Activated CD4-positive, alpha-beta T cell treated with anti-CD3 and anti-CD28 coated beads, Interleukin-2, amount 10 ng/mL, durations not matched to agents 7 days and 5 days (primary cell): ENCODE measurements at places on chromosomes 7 and 10. TPM values are rescaled to one million over a fixed set of nuclear protein-coding genes. Genes with fewer than 3 reads are reported as not detected.

- peaks cover 64% of the 10 kb centered on the region for H3K4me1 ChIP-seq
- peaks cover 1% of the 10 kb centered on the region for H3K36me3 ChIP-seq
- H3K27ac ChIP-seq, result peak overlapping the region; percentile 17
- no peak overlapping the region for H3K4me3 ChIP-seq
- no peaks in the 10 kb centered on the region for H3K27me3 ChIP-seq
- no peak for DNase-seq
Measured at GRCh38 chr7:35728412-35729060, 33.6 kb upstream of the HERPUD2 start.

GRCh38 chr10:73414230-73414945 lies 530 bp upstream of the ANXA7 start:
- no peak for DNase-seq
- peak overlapping the region; percentile 90 for H3K4me3 ChIP-seq
- no peaks in the 10 kb centered on the region for H3K27me3 ChIP-seq
- H3K27ac ChIP-seq, result peak overlapping the region; percentile 85
- peaks cover 19% of the 10 kb centered on the region for H3K36me3 ChIP-seq
- H3K4me1 ChIP-seq, result peaks cover 41% of the 10 kb centered on the region

DNA sequence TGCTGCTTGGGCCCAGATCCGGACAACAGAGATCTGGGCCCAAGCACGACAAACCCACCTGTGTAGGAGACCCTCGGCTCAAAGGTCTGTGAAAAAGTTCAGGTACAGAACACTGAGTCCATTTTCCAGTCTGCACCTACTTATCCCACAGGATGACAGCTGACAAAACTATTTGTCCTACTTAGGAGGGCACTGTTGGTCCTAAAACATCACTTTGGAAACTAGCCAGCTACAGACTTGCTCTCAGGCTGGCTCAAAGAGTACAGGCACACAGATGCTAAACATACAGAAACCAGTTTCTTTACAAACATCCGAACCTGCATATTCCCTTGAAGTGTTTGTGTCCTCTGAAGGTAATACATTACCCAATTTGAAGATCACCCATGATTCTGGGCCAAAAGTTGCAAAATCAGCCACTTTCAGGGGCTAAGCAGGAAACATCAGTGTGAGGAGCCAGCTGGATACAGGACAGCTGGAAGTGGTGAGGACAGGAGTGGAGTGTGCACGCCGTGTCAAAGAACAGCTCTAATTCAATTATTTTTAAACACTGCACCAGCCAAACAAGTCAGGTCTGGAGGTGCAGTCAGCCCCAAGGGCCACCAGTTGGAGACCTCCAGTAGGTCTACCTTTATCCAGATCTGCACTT lies 88.5 kb downstream of the NOC3L start:
- H3K27me3 ChIP-seq, result no peaks in the 10 kb centered on the region
- H3K4me1 ChIP-seq, result no peaks in the 10 kb centered on the region
- no peaks in the 10 kb centered on the region for H3K36me3 ChIP-seq
- no peak for DNase-seq
- no peak overlapping the region for H3K27ac ChIP-seq
- no peak overlapping the region for H3K4me3 ChIP-seq

The TMEM213 gene
- total RNA-seq, result not detected

GRCh38 chr7:52911795-52912194 lies 123.6 kb upstream of the POM121L12 start:
- H3K36me3 ChIP-seq, result no peaks in the 10 kb centered on the region
- no peaks in the 10 kb centered on the region for H3K27me3 ChIP-seq
- H3K27ac ChIP-seq, result no peak overlapping the region
- no peak overlapping the region for H3K4me3 ChIP-seq
- H3K4me1 ChIP-seq, result no peaks in the 10 kb centered on the region
- no peak for DNase-seq

DNA sequence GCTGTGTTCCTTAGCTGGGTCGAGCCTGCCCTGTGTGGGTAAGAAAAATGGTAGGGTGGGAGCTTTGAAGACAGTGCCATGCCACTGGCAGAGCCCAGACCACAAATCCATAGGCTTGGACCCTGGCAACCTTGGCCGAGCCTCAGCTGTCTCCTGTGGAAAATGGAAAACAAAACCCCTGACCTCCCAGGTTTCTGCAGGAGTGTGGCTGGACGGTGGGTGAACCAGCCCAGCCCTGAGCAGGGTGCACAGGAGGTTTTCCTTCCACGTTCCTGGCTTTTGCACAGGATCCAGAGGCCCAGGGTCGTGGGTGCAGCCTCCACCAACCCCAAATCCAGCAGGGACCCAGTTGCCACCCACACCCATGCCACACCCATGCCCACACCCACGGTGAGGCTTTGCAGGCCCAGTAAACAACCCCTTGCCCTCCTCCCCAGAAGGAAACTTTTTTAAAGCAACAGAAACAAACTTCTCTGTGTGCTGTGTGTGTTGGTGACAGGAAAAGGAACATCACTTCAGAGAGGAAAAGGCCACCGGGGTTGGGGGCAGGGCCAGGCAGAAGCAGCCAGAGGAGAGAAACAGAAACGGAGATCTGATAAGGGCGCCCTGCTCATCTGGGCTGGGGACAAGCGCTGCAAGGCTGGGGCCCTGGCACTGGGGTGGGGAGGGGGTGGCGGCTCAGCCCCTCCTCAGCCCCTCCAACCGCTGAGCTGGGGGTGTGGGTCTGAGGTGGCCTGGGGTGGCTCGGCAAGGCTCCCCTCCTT lies 20.7 kb upstream of the ZMIZ1 start:
- H3K36me3 ChIP-seq, result peaks cover 1% of the 10 kb centered on the region
- peak; percentile 88 for DNase-seq
- H3K27me3 ChIP-seq, result no peaks in the 10 kb centered on the region
- H3K4me1 ChIP-seq, result peaks cover 74% of the 10 kb centered on the region
- H3K27ac ChIP-seq, result peak overlapping the region; percentile 97
- peak overlapping the region; percentile 75 for H3K4me3 ChIP-seq

DNA sequence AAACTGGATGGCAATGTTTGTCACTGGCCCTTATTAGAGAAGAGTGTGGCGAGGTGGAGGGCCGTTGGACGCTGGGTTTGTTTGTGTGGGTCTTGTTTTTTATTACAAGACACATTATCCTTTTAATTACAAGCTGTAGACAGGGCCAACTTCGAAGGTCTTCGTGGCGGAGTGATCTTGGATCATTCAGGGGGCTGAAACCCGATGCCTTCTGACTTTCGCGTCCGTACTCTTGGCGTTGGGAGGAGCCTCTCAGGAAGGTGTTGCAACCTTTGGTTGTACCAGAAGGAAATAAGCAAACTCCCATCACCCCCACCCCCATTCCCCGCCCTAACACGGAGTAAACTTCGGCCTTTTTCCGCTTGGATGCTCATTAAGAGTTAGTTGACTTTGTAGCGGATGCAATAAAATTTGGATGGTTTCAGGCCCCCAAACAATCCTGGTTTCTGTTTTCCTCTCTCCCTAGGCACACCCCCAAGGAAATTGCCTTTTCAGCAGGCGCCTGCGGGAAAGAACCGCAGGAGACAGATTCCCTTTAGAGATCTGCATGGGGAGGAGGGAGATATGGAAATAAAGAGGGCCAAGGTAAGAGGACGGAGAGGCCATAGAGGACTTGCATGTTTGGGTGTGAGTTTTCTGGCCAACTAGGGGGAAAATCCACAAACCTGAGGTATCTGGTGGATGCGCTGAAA lies 294.5 kb upstream of the NFE2L3 start:
- H3K4me3 ChIP-seq, result no peak overlapping the region
- DNase-seq, result no peak
- H3K4me1 ChIP-seq, result peaks cover 53% of the 10 kb centered on the region
- peaks cover 12% of the 10 kb centered on the region for H3K36me3 ChIP-seq

The CRCP gene
- 31.4 TPM for total RNA-seq

DNA sequence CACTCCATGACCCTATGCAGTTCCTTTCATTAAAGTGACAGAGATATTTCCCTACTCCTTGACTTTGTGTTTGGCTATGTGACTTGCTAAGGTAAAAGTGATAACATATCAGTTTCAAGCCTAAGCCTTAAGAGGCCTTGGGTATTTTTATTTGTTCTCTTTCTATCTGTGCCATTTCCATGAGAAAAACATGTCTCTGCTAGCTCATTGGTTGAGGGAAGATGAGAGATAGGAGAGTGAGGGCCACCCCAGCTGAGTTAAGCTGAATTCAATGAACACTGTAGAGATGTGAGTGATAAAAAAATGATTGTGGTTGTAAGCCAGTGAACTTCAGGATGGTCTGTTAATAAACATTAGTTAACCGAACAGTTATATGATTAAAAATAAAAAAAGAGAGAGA lies 13.4 kb downstream of the TASOR2 start:
- no peak overlapping the region for H3K27ac ChIP-seq
- peaks cover 35% of the 10 kb centered on the region for H3K4me1 ChIP-seq
- peaks cover 5% of the 10 kb centered on the region for H3K36me3 ChIP-seq
- H3K4me3 ChIP-seq, result no peak overlapping the region
- DNase-seq, result no peak

The SEMA3E gene
- not detected for total RNA-seq

- H3K36me3 ChIP-seq, result peaks cover 57% of the 10 kb centered on the region
- peak; percentile 75 for DNase-seq
- H3K27me3 ChIP-seq, result no peaks in the 10 kb centered on the region
- H3K4me3 ChIP-seq, result peak overlapping the region; percentile 47
Measured at GRCh38 chr10:62183442-62183841, 85.2 kb downstream of the RTKN2 start.

The CPN1 gene
- total RNA-seq, result not detected

The MORN4 gene
- total RNA-seq, result 1.3 TPM

GRCh38 chr10:86151613-86152012 lies 215.0 kb downstream of the GRID1 start:
- no peaks in the 10 kb centered on the region for H3K36me3 ChIP-seq
- H3K4me1 ChIP-seq, result no peaks in the 10 kb centered on the region
- no peak overlapping the region for H3K27ac ChIP-seq
- no peaks in the 10 kb centered on the region for H3K27me3 ChIP-seq
- no peak for DNase-seq
- H3K4me3 ChIP-seq, result no peak overlapping the region

The CYP3A7 gene
- not detected for total RNA-seq

GRCh38 chr7:32905175-32905662 lies 13.7 kb upstream of the KBTBD2 start:
- no peaks in the 10 kb centered on the region for H3K27me3 ChIP-seq
- peak; percentile 92 for DNase-seq
- H3K36me3 ChIP-seq, result no peaks in the 10 kb centered on the region
- peak overlapping the region; percentile 94 for H3K27ac ChIP-seq
- peaks cover 21% of the 10 kb centered on the region for H3K4me1 ChIP-seq
- H3K4me3 ChIP-seq, result peak overlapping the region; percentile 75

GRCh38 chr7:85119934-85120333 lies 66.9 kb downstream of the SEMA3D start:
- no peak overlapping the region for H3K27ac ChIP-seq
- no peaks in the 10 kb centered on the region for H3K36me3 ChIP-seq
- H3K4me1 ChIP-seq, result no peaks in the 10 kb centered on the region
- H3K27me3 ChIP-seq, result no peaks in the 10 kb centered on the region

DNA sequence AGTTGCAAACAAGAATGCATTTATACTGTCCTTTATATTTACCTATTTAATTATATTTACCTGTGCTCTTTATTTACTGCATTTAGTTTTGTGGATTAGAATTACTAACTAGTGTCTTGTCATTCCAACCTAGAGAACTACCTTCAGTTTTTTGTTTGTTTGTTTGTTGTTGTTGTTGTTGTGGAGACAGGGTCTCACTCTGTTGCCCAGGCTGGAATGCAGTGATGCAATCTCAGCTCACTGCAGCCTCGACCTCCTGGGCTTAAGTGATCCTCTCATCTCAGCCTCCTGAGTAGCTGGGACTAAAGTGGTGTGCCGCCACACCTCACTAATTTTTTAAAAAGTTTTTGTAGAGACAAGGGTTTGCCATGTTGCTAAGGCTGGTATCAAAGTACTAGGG lies 156.4 kb upstream of the AKR1E2 start:
- no peak overlapping the region for H3K4me3 ChIP-seq
- no peaks in the 10 kb centered on the region for H3K4me1 ChIP-seq
- H3K27ac ChIP-seq, result no peak overlapping the region
- peaks cover 23% of the 10 kb centered on the region for H3K27me3 ChIP-seq
- no peak for DNase-seq

DNA sequence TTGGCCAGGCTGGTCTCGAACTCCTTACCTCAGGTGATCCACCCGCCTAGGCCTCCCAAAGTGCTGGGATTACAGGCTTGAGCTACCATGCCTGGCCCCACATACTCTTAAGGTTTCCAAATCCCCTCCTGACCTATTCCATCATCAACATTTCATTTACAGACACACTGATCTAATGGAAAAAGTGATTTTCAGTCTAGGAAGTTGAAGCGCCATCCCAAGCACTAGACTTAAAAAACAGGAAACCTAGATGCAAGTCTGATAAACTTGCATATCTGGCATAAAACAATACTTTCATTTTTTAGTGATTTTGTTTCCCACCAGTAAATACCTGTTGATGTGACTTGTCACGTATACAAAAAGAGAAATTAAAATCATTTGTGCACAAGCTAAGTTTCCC lies 44.0 kb downstream of the DNMBP start:
- H3K27ac ChIP-seq, result no peak overlapping the region
- H3K4me3 ChIP-seq, result no peak overlapping the region
- peaks cover 9% of the 10 kb centered on the region for H3K4me1 ChIP-seq
- H3K36me3 ChIP-seq, result peaks cover 3% of the 10 kb centered on the region

- peak; percentile 36 for DNase-seq
- H3K27ac ChIP-seq, result peak overlapping the region; percentile 78
Measured at GRCh38 chr10:8130973-8131911, 76.8 kb downstream of the GATA3 start.

GRCh38 chr10:103635580-103635979 lies 142.1 kb downstream of the NEURL1 start:
- H3K4me1 ChIP-seq, result peaks cover 10% of the 10 kb centered on the region
- no peak for DNase-seq
- H3K27ac ChIP-seq, result no peak overlapping the region
- H3K4me3 ChIP-seq, result no peak overlapping the region

The AEBP1 gene
- total RNA-seq, result 4.1 TPM

The COX19 gene
- 20.1 TPM for total RNA-seq

The GHRHR gene
- not detected for total RNA-seq

- H3K36me3 ChIP-seq, result no peaks in the 10 kb centered on the region
- H3K27me3 ChIP-seq, result no peaks in the 10 kb centered on the region
- no peak overlapping the region for H3K27ac ChIP-seq
- peaks cover 5% of the 10 kb centered on the region for H3K4me1 ChIP-seq
- DNase-seq, result no peak
- H3K4me3 ChIP-seq, result no peak overlapping the region
Measured at GRCh38 chr10:50648089-50648934, 24.6 kb upstream of the SGMS1 start.

DNA sequence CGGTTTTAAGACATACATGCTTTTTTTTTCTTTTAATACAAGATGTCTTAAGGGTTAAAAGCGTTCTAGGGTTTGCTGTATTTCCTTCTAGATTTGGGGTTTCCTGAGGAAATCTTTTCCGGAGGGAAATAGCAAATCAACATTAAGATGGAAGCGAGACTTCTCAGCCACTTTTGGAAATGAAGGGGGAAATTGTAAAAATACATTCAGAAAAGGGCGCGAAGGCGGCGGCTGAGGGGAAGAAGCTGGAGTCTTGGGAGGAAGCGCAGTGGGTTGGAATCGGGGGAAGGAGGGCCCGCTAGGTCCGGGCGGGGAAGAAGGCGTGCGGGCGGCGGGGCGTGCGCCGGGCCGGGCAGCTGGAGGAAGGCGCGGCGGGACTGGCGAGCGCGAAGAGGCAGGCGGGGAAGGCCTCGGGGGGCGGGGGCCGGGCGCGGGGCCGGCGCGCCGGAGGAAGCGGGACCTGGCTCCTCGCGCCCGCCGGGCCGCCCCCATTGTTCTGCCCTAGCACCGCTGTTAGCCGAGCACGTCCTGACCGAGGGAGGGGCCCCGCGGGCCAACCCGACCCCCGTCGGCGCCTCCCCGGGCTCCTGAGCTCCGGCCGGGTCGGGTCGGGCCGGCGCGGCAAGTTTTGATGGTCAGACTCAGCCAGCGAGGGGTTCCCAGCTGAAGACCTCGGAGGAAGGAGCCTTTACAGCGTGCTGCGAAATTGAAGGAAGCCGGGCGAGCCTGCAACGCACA lies 1.5 kb upstream of the SKIDA1 start:
- H3K4me1 ChIP-seq, result peaks cover 20% of the 10 kb centered on the region
- DNase-seq, result peak; percentile 20
- peak overlapping the region; percentile 95 for H3K27ac ChIP-seq
